HFFc6 (cell line): ENCODE measurements at places on chromosomes 12 and 14. TPM values are rescaled to one million over a fixed set of nuclear protein-coding genes. Genes with fewer than 3 reads are reported as not detected.

OR4E2 gene
- not detected in 3 replicates for total RNA-seq

DAD1 gene
- total RNA-seq = 294 to 298 TPM (median 297 TPM) in 3 replicates

TAS2R43 gene
- not detected in 3 replicates for total RNA-seq

SIX6 gene
- not detected in 3 replicates for total RNA-seq

ESPL1 gene
- 6.0 to 13.6 TPM (median 13.5 TPM) in 3 replicates for total RNA-seq

PLEKHA5 gene
- total RNA-seq = 16.7 to 21.8 TPM (median 16.9 TPM) in 3 replicates

KRT71 gene
- not detected in 3 replicates for total RNA-seq

DCN gene
- total RNA-seq = 23.9 to 58.8 TPM (median 25.9 TPM) in 3 replicates

MYO1H gene
- total RNA-seq = not detected in 3 replicates

VSIG10 gene
- 17.6 to 19.4 TPM (median 17.8 TPM) in 3 replicates for total RNA-seq

AQP6 gene
- not detected in 3 replicates for total RNA-seq

HHIPL1 gene
- total RNA-seq = 1.4 to 3.0 TPM (median 3.0 TPM) in 3 replicates

CFL2 gene
- 251 and 253 TPM in 2 replicates for total RNA-seq

CFAP54 gene
- 0.26 and 0.51 TPM in 2 replicates for total RNA-seq

DNA sequence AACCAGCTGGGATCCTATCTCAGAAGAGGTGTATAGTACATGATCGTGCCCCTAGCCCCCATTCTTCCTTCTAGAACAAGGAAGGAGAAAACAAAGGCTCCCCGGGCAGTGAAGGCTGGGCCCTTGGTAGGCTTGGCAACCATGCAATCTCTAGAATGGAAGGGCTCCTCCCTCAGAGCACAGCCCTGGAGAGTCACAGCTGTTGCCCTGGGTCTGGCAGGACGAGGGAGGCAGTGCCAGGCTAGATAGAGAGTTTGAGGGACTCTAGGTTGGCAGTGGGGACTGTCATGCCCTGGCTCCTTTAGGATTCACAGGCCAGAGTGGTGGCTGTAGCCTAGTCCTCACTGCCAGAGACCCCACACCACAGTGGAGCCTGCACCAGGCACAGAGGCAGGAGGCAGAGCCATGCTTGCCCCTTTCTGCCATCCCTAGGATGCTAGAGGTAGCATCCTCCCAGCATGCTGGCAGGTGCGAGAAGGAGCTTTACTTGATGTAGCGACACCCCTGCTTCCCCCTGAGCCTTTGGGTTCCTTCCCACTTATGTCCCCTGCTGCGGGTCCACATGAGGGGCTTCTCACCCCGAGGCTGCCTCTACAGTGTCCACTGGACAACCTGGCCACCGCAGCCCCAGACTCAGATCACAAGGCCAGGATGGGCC is 33.4 kb upstream of the CIPC start:
- no peak for DNase-seq

- DNase-seq = no peak
Measured at GRCh38 chr14:85319101-85319500, 210.8 kb upstream of the FLRT2 start.

- no peak for DNase-seq
Measured at GRCh38 chr14:104824353-104824997, 23.6 kb downstream of the ZBTB42 start.

GRCh38 chr14:20302042-20302755 is 3.6 kb downstream of the TTC5 start:
- peak; percentile 25 for DNase-seq

DNA sequence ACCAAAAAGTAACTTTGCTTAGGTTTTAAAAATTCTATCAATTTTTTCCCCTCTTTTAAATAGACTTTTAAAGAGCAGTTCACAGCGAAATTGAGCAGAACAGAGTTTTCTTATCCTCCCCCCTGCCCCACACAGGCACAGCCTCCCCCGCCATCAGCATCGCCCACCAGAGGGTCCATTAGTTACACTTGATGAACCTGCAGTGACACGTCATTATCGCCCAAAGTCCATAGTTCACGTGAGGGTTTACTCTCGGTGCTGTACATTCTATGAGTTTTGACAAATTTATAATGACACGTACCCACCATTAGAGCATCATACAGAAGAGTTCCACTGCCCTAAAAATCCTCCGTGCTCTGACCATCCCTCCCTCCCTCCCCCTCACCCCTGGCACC is 58.4 kb downstream of the FZD10 start:
- no peak for DNase-seq

DNA sequence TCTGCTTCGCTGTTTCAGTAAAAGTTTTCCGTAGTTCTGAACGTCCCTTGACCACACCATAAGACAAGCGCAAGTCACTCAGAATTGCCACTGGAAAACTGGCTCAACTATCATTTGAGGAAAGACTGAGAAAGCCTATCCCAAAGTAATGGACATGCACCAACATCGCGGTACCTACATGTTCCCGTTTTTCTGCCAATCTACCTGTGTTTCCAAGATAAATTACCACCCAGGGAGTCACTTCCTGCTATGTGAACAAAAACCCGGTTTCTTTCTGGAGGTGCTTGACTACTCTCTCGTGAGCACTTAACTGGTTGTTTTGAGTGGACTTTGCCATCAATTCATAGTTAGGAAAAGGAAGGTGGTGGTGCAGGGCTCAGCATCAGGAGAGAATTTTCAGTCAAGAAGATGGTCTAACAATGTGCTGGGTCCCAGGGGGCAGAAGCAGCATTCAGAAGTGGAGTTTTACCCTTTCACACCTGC is 1.4 kb downstream of the EGLN3 start:
- DNase-seq = no peak

- DNase-seq = no peak
Measured at GRCh38 chr12:76704693-76705092, 59.2 kb upstream of the ZDHHC17 start.

DNA sequence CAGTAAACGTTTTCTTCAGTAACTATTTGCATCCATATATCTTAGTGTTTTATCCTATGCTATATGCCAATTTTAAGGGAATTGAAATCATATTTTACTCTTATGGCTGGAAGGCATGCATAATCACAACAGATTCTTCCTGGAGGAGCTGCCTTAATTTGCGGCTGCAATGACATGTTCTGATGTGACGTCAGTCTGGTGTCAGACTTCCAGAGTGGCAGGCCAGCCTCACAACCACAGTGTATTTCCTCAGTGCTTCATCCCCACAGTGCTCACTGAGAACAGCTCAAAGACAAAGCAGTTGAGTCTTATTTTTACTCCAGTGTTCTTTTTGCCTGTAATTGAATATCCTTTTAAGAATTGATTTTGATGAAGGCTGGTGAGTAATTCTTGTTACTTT is 107.1 kb downstream of the PLEKHA5 start:
- no peak for DNase-seq

DNA sequence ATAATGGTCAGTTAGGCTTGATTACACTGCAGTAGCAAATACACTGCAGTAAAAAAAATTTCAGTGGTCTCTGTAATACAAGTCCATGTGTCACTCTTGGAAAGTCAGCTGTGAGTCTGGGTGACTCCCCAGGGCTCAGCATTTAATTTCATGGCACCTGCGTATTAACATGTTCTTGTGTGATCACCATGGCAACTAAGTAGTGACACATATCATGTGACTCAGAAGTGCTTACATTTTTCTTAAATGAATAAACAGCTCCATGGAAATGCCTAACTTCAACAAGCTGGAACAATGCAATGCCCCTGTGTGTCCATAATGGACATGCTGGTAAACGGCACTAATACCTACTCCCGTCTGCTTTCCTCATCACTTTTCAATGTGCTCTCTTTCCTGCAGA is 88.5 kb upstream of the ANO4 start:
- DNase-seq = peak; percentile 74

DNA sequence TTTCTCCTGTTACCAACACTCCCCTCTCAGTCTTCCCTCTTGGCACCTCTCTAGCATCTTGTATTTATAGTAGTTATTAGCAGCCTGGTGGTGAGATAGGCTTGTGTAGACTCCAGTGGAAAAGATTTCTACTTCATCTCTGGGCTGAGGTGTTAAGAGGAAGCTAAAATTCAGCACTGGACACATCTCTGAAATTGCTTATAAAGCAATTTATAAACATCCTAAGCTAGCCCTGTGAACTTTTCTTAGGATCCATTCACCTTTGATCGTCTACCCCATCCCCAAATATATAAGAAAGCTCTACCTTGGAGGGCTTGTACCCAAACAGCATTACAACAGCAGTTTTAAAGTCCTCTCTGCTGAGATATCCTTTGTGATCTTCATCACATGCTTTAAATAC is 928 bp downstream of the EFCAB11 start:
- no peak for DNase-seq

- DNase-seq = no peak
Measured at GRCh38 chr12:55666508-55666907, 29.8 kb downstream of the OR10P1 start.

- DNase-seq = no peak
Measured at GRCh38 chr12:5623411-5623810, 191.5 kb downstream of the NTF3 start.

- no peak for DNase-seq
Measured at GRCh38 chr14:87994974-87995373, 2.0 kb upstream of the GALC start.

DNA sequence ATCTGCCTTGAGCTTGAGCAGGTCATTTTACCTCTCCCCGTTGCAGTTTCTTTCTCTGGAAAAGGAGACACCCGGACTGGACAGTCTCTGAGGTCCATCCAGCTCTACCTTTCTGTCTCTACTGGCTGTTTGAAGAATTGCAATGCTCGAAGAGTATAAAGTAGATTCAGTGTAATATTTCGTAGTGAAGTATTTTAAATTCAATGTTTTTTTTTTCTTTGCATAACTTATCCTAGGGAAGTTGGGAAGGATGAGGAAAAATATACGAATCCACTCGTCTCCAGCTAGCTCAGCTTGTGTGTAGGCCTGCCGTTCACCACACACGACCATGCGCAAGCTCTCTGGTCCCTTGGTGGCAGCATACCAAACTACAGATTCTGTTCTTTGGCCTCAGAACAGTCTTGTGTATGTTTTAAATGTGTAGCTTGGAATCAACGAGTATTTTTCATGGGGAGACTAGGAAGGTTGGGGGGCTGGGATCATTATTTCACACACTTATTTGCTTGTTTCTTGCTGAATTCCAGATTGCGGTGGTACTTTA is 307.9 kb downstream of the CACNA1C start:
- DNase-seq = no peak

DNA sequence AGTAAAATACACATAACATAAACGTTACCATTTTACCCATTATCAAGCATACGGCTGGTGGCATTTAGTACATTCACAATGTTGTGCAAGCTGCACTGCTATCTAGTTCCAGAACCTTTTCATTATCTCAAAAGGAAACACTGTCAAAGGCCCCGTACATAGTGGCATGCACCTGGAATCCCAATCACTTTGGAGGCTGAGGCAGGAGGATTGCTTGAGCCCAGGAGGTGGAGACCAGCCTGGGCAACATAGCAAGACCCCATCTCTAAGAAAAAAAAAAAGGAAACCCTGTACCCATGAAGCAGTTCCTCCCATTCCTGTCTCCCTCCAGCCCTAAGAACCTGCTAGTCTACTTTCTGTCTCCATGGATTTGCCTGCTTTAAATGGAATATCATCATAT is 7.4 kb upstream of the HVCN1 start:
- DNase-seq = no peak

DNA sequence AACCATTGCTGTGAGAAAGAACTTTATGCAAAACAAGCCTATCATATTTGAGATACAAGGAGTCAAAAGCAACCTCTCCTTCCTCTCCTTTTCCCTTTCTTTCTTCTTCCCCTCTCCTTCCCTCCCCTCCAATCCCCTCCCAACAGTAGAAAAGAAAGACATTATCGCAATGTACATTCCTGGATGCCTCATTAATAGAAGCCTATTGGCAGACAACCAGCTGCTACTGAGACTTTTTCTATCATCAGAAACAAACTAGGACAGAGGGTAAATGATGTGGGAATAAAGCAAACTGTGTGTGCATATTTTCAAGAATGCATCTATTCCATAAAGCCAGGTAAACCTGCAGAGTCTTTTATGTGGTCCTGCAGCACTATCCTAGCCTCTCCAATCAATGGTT is 237.2 kb downstream of the ITPR2 start:
- no peak for DNase-seq

DNA sequence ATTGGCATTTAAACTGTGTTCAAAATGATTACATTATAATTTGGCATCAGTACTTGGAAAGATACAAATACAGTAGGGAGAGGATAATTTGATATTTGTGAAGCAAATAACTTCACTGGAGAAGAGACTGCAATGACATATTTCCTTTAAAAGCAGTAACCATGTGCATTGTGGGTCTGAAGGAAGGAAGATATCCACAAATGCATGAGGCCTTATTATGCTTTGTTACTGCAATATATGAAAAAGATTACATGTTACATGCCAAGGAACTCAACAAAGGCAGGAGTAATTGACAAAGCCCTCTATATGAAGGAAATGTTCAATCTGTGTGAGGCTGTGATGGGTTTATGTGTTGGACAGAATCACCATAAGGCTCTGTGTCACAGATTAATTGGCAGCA is 391.5 kb downstream of the APAF1 start:
- DNase-seq = no peak

GRCh38 chr12:32604565-32604964 is 74.5 kb upstream of the DNM1L start:
- DNase-seq = no peak

- DNase-seq = peak; percentile 89
Measured at GRCh38 chr12:84738481-84738972, 174.1 kb downstream of the SLC6A15 start.

DNA sequence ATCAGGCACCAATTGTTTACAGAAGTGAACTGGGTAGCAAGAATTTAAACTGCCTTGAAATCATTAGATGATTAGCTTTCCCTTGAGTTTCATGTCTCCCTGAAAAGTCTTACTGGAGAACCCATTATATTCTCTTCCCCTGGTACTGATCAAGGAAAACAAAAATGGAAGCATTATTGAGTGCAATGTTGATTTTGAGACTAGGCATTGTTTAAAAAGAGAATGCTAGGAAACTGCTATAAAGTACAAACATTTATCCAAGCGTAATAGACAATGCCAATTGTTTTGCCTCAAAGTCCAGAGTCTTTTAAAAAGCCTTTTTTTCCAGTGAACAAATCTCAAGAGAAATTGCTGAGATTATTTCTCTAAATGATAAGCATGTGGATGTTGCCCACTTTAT is 197.0 kb downstream of the CCER1 start:
- no peak for DNase-seq

DNA sequence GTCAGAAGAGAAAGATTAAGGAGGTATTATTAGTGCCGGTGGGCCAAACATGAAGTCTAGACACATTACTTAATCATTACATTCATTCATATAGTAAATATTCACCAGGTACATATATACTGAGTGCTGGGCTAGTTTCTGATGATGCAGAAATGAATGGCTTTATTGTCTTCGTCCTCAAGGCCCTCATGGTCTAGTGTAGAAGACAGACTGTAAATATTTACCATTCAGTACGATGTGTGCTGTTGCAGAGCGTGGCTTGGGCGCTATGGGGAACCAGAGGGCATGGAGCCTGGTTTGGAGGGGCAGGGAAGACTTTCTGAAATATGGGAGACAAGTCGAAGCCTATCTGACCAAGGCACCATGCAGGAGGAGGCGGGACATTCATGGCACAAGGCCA is 37.0 kb upstream of the TCL1B start:
- DNase-seq = no peak

GRCh38 chr12:123532019-123532418 is 1.5 kb downstream of the RILPL1 start:
- no peak for DNase-seq
